AG10803 (cell line): ENCODE measurements at places on chromosomes 16 and 17.

GRCh38 chr17:62700964-62701705, 73.7 kb downstream of the MRC2 start:
- DNase-seq, result no peak

- no peak for DNase-seq
These were observed 6.4 kb downstream of the DOC2A start for GRCh38 chr16:30004424-30004776.

DNA sequence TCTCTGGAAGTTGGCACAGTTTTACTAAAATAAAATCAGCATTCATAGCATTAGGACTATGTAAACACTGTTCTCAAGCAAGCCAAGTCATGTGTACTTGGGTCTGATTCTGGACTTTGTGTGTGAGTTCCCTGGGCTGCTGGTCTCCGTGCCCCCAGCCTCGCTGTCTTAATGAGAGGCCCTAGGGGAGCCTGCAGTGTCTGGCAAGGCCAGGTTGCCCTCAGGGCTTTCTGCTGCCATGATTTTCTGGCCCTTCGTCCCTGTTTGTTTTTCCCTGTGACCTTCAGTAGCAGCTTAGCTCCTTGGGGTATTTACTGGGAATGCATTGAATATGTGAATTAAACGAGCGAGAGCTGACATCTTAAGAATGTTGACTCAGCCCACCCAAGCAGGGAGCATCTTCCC, 161.8 kb downstream of the RPTOR start:
- no peak for DNase-seq

DNA sequence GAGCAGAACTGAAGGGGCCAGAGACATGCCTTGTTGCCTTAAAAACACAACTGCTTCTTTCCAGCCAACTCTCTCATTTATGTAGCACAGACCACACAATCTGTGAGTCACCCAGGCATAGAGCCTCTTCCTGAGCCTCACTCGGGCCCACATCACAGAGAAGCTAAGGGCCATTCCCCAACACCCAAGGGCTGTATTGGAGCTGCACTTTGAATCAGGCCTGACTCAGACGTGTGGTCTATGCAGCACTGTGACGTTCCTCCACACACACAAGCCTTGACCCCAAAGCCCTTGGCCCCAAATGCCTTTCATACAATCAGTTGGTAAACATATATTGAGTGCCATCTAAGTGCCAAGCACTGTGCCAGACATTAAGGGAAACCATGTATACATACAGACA, 308.9 kb upstream of the DYNLRB2 start:
- DNase-seq, result peak; percentile 88

DNA sequence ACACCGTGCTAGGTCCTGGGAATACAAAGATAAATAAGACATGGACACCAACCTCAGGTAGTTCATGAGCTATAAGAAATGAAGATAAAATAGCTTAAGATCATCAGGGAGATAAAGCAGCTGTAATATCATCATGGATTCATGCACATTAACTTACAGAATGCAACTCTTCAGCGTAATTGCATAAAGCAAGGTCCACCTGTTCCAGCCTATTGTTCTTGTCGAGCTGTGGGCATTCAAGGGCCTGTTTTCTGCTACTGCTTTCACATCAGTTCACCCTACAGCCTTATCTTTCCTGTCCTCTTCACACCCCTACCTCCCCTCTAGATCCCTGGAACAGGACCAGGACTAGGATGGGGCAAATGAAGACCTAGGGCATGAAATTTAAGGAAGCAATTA, 133.9 kb downstream of the SPACA3 start:
- DNase-seq, result no peak

DNA sequence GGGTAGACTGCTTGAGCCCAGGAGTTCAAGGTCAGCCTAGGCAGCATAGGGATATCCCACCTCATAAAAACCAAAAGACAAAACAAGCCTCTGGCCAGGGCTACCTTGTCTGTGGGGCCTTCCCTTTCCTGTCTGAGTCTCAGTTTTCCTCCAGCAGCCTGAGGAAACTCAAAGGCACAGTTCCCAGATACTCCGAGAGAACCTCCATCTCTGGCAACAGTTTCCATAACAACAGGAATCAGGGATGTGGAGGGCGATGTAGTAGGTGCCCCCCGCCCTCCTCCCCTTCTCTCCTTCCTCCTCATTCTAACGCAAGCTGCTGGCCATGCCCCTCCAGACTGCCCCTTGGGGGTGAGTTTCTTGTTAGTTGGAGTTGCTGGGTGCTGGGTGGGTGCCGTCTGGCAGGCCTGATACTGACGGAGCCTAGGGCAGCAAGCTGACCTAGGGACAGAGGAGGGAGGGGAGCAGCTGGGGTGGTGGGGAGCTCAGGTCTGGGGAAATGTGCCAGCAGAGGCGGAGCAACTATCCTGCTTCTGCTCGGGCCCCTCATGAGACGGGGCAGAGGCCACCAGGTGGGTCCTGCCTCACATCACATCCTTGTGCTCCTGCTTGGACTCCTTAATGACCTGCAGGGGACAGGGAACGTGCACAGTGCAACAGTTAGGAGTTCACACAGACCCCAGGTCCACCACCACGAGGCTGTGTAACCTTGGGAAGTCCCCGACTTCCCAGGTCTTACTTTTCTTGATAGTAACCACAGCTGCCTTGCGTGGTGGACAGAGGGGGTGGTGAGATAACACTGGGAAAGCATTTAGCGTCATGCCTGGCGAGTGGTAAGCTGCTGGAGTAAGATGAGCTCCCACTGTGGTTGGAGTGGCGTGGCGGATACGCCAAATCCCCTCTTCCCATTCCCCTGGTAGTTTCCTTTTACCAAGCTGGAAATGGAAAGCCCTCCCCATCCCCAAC, 7.8 kb upstream of the EFTUD2 start:
- no peak for DNase-seq

- no peak for DNase-seq
These were observed 220.7 kb downstream of the KCNJ2 start for GRCh38 chr17:70390049-70390448.
